Large intestine (tissue), 12 donors: ENCODE measurements at places on chromosomes 7 and 10. TPM values are rescaled to one million over a fixed set of nuclear protein-coding genes. Genes with fewer than 3 reads are reported as not detected.

TBX20 gene
- polyA plus RNA-seq, result not detected

LHFPL3 gene
- 8.4 TPM for polyA plus RNA-seq

CCDC7 gene
- polyA plus RNA-seq, result 2.5 TPM

TBXAS1 gene
- 9.6 TPM for polyA plus RNA-seq

CLEC2L gene
- polyA plus RNA-seq, result 1.5 TPM

CPXM2 gene
- 63.9 TPM for polyA plus RNA-seq

SCART1 gene
- 2.3 TPM for polyA plus RNA-seq

WIPF3 gene
- 21.9 TPM for polyA plus RNA-seq

TEX36 gene
- polyA plus RNA-seq, result 0.07 TPM

XRCC2 gene
- polyA plus RNA-seq, result 6.0 TPM

ZNHIT1 gene
- polyA plus RNA-seq, result 60.9 TPM

ADK gene
- 30.1 TPM for polyA plus RNA-seq

GPR37 gene
- polyA plus RNA-seq, result 2.2 TPM

UCN3 gene
- polyA plus RNA-seq, result 11.4 TPM

BICC1 gene
- polyA plus RNA-seq, result 6.2 TPM

UROS gene
- polyA plus RNA-seq, result 47.8 TPM

CD36 gene
- polyA plus RNA-seq, result 84.9 TPM
